ENCODE measurements at places on chromosomes 7 and 10.

GRCh38 chr7:1263391-1263951 lies 30.8 kb downstream of the UNCX start:
- DNase-seq, result no peak

DNA sequence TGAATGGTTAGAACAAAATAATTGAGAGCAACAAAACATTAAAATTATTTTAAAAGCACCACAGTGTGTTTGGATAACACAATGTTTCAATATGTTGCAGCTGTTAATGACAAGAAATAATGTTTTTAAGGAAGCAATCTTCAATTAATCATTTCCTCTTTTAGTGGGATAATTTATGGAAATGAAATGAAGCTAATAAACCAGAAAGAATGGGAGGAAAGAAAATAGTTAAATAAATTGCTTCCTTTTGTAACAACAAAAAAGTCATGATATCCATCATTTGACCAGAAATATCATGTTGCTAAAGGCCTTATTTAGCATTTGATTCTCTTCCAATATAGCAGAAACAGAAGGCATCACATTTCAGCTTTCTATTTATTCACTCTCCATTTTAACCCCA lies 224.5 kb downstream of the SEMA3A start:
- no peak for DNase-seq

- DNase-seq, result no peak
These were observed 266.0 kb downstream of the GRID1 start for GRCh38 chr10:86100581-86101061.

GRCh38 chr7:56078196-56078595 lies 14.1 kb downstream of the SUMF2 start:
- DNase-seq, result no peak

DNA sequence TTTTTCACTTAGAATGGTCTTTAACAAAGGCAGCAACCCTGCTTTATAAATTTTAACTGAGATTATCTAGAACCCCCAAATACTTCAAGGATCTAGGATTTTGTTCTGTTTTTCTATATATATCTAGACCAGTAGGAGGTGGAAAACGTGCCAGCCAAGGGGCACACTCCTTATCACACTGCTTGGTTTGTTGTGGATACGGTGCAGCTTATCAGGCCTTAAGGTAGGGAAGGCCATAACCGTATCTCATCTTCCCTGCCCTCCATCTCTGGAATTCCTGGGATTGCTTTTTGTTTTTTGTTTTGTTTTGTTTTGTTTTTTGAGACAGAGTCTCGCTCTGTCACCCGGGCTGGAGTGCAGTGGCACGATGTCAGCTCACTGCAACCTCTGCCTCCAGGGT lies 75.4 kb downstream of the MPLKIP start:
- DNase-seq, result no peak

GRCh38 chr7:141123522-141123921 lies 49.7 kb downstream of the TMEM178B start:
- no peak for DNase-seq
